Nephron progenitor cell (in vitro differentiated cells): ENCODE measurements at places on chromosomes 4 and X.

DNA sequence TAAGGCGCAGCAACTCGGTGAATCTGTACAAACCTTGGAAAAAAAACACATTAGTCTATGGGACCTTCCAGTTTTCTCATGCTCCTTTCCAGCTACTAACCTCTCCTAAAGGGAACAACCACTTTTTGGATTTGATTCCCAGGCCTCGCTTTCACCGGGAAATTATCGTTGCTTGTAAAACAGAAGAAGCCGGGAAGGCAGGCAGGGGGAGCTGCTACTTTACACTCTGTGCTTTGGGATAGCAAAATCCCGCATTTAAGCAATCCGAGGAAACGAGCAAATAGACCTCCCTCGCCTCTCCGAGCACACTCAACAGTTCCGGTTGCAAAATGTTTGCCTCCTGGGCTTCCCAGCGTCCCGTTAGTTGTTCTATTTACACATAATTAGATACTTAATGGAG is 1.2 kb downstream of the CD38 start:
- peak; percentile 32 for DNase-seq

DNA sequence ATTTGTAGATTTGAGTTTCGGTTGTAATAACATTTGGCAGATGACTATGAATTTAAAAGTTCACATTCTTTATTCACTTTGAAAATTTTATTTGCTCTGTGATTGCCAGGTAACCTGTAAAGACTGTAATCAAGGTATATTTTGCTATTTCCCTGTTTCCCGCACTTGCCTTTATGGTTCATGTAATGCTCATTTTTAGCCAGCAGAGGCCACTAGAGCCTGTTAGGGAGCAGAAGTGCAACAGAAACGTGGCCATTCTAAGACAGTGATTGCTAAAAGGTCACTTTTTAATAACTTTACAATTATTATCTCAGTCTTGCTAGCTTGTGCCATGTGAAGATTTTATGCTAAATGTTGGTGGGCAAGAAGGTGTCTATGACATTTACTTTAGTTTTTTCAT is 12.4 kb downstream of the YIPF6 start:
- DNase-seq, result peak; percentile 32

- DNase-seq, result peak; percentile 30
Observed at GRCh38 chr4:186192066-186192612, 772 bp downstream of the CYP4V2 start.

- no peak for DNase-seq
Observed at GRCh38 chr4:6575503-6576240, 683 bp downstream of the MAN2B2 start.

GRCh38 chr4:71113294-71113693 is 119.8 kb downstream of the DCK start:
- DNase-seq, result no peak

DNA sequence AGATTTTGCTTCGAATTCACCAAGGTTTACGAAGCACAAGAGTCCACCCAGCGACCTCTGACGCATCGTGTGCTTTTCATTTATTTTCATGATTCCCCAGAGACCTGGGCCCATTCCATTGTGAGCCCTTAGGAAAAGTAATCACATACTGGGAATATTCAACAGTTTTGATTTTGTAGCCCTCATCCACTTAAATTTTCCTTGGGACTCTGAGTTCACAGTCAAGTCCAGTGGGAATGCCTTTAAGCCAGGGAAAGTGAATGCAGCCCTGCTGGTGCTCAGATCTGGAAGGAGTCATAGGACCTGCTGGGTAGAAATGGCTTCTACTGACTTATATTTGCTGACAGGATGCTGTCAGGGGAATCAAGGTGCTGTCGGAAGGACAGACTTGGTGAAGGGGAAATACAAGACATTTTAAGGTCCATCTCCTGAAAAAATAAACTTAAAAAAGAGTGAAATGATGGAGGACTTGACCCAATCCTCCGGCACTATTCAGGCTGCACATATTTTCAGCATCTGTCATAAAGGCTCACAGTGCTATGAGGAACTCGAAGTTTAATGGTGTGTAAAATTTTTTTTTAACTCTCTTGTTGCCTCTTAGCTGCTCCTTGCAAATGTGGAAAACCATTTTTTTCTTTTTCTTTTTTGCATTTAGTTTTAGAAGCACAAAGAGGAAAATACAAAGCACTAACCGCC is 204.9 kb downstream of the MID1 start:
- DNase-seq, result no peak

DNA sequence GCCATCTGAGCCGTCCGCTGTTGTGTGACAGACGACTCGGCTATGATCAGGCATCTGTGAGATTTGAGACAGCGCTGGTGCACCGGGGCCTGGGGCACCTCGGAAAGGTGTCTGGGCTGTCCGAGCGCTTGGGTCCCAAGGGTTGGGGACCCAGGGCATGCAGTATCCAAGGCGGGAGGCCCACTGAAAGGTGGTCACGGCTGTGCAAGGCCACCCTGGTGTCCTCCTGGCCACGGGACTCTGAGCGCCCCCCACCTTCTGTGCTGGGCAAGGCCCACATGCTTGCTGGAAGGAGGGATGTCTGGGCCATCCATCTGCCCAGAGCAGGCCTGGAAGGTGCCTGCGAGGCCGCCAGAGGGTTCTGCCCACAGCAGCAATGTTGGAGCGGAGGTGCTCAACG is 19.9 kb downstream of the TACC3 start:
- DNase-seq, result no peak

GRCh38 chr4:95289028-95289634 is 259.6 kb downstream of the UNC5C start:
- DNase-seq, result no peak
